Stimulated activated naive B cell treated with anti-CD40 and anti-IgM and Interleukin-4, amounts not matched to agents 10 μg/mL and 1 μg/mL and 100 μg/mL, for 72 hours (primary cell): ENCODE measurements at places on chromosomes 11 and 22.

GRCh38 chr22:43455846-43456245, 44.0 kb downstream of the MPPED1 start:
- no peak for DNase-seq

GRCh38 chr11:26651916-26652315, 69.9 kb downstream of the SLC5A12 start:
- no peak for DNase-seq

DNA sequence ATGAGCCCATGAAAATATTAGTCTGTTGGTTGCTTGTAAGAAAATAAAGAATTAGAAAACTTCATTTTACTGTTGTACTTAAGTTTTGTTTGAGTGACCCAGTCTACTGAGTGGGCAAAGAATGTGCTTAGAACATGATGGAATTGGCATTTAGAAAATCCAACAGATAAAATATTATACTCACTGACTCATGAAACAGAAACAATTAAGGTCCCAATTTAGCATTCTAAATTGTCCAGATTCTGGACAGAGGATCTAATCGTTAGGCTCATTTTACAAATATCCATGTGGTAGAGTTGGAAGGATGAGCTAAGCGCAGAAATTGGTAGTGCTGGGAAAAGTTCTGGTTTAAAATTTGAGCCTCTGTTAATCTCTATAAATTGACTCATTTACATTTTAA, 45.4 kb downstream of the METTL15 start:
- no peak for DNase-seq

DNA sequence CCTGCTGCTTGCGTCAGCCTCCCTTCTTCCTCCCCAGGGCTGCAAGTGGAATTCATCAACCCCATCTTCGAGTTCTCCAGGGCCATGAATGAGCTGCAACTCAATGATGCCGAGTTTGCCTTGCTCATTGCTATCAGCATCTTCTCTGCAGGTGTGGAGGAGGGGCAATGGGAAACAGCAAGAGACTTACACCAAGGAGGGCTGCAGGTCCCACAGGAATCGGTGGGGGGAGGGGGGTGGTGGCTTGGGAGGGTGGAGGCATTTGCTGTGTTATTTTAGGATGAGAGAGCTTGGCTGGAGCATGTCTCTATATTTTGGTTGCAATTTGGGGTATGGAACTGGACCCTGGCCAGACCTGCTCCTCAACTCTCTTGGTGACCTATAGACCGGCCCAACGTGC, 2.1 kb upstream of the MADD start:
- no peak for DNase-seq

- DNase-seq, result no peak
Observed at GRCh38 chr11:125226706-125227105, 62.2 kb downstream of the PKNOX2 start.

DNA sequence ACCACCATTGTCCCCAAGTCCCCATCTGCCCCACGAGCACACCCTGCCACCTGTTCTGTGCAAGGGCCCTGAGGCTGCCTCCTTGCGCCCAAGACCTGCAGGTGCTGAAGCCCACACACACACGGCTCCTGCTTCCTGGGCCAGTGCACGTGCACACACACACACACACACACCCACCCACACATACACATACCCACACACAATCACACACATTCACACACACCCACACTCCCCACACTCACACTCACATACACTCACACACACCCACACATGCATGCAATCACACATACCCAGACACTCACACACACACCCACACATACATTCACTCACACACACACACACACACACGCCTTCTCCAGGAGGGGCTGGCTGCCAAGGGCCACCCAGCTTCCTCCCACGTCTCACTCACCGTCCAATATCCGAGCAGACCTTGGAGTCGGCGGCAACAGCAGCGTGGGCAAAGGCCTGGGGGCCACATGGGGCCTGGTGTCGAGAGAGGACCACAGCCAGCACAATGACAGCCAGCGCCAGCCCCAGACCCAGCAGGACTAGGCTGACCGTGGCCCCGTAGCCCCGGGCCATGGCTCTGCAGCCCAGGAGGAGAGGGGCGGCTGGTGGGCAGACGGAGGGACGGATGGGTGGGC, 616 bp downstream of the GGT5 start:
- no peak for DNase-seq

GRCh38 chr22:24271386-24271854, 789 bp downstream of the SPECC1L start:
- no peak for DNase-seq

- DNase-seq, result no peak
Observed at GRCh38 chr11:16669799-16670415, 68.5 kb upstream of the C11orf58 start.

DNA sequence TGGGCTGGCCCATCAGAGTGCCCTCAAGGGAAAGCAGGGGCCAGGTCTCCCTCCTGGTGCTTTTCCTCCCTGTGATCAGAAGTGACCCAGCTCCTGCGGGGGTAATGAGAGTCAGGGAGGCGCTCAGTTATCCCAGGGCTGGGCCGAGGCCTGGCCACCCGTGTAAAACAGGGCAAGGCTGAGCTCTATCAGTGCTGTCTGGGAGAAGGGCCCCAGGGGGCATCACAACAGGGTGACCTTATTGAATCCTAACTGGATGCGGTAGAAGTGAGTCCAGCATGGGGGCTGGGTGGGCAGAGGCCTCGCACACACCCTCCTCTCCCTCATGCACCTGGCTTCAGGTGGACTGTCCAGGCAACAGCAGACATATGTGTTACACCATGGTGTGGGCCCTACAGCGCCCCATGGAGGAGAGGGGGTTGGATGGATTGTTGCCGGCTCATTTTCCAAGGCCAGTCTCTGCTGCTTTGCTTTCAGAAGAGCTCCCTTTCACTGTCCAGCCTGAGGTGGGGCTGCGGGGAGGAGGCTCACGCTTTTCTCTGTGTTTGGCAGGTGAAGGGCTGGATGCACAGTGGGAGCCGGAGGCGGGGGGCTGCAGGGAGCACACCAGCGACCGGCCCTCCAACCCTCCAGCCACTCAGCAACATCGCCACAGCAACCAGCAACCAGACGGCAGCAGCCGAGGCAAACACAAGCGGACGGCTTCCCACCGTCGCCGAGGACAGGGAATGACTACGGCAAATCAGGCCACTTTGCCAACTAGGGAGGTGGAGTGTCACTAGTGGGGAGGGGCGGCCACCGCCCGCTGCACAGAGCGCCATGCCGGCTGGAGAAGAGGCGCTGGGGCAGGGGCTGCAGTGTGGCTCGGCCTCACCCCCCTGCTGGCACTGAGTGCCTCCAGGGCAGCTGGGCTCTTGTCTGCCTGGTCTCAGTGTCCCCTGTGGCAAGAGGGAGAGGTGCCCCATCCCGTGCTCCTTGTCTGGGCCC, 24.7 kb downstream of the GNAZ start:
- no peak for DNase-seq

DNA sequence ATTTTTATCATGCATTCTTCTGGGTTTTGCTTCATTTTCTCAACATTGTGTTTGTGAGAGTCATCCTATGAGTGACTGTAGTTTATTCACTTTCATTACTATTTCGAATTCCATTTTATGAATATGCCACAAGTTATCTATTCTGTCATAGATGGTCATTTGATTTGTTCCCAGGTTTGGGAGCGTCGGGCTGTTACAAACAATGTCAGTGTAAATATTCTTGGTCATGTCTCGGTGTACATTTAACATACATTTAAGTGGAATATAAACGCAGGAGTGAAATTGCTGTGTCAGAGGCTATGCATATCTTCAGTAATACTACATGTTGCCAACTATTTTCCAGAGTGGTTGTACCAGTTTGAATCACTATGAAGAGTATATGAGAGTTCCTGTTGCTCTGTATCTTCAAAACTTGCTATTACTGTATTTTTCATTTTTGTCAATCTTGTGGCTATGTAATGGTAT, 2.4 kb downstream of the TRIM44 start:
- DNase-seq, result no peak

DNA sequence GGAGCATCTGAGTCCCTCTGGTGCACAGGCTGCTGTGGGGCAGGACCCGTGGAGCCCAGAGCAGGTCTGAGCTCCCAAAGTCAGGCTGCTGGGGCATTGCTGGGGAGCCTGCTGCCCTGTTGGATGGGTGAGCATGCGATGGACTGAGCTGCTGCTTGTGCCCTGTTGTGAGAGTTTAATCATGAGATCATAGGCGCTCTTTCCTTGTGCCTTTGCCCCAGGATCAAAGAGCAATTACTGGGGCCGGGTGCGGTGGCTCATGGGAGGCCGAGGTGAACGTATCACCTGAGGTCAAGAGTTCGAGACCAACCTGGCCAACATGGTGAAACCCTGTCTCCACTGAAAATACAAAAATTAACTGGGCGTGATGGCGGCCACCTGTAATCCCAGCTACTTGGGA, 37.5 kb downstream of the MUC6 start:
- DNase-seq, result no peak

GRCh38 chr11:69333879-69334278, 39.9 kb downstream of the MYEOV start:
- DNase-seq, result no peak

DNA sequence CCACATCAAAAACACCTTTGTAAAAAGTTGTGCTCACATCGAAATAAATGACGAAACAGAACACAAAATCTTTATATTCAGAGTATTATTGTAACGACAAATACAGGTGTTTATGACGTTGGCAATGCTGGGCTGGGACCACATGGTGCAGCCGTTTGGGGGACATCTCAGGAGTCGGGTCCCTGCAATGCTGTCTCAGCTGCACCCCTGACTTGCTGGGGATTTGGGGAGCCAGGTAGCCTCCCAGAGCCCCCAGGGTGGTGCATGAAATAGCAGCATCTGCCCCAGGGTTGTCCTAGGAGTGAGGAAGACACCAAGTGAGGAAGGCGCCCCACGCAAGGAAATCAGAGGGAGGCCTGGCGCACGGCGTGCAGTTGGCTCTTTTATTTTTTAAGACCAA, 1526.8 kb downstream of the BRD1 start:
- no peak for DNase-seq

GRCh38 chr11:32387411-32387810, 47.9 kb downstream of the WT1 start:
- no peak for DNase-seq

- no peak for DNase-seq
Observed at GRCh38 chr22:38540701-38541100, 29.3 kb downstream of the DMC1 start.

- DNase-seq, result no peak
Observed at GRCh38 chr11:114166362-114166761, 106.9 kb downstream of the ZBTB16 start.
